Thyroid gland (tissue), 4 donors: ENCODE measurements at places on chromosomes 12 and 14. TPM values are rescaled to one million over a fixed set of nuclear protein-coding genes. Genes with fewer than 3 reads are reported as not detected.

DNA sequence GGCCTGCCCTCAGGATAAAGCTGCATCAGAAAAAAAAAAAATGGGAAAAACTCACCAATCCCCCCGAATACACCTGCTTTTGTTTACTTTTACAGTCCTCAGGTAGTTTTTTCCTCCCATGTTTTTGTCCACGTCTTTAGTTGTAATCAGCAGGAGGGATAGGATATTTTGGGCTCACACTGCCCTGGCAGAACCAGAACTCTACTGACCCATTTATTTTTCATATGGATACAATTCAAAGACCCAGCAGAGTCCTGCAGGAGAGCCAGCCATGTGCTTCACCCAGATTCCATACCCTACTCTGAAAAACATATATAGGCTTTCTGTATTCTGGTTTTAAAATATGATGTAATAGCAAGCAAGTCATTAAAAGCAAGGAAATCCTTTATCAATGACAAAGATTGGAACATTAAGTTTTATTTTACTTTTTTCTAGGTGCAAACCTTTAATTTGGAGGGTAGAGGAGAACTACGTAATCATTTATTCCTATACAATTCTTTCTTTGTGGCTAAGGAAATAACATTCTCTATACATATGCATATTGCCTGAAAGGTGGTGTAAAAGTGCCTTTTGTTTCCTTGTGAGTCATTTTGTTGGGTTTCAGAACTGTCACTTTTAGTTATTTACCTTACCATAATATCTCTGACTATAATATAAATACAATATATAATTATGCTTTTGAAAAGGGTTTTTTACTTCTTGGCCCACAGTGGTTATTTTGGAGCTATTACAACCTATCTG lies 19.1 kb downstream of the DACT1 start:
- no peak for DNase-seq

- no peak for DNase-seq
Observed at GRCh38 chr14:61670576-61670975, 24.7 kb upstream of the HIF1A start.

The ALDH1L2 gene
- 5.0 TPM for total RNA-seq

The TUBA1B gene
- total RNA-seq, result 284 TPM

The GPR137C gene
- 0.20 TPM for total RNA-seq

The GALNT6 gene
- total RNA-seq, result 5.8 TPM

The LAG3 gene
- 0.13 TPM for total RNA-seq

The GPRC5D gene
- total RNA-seq, result not detected
